Right hindlimb (tissue), 1 donor: ENCODE measurements at places on chromosomes 12 and 14.

- no peak for DNase-seq
These were observed 817.8 kb downstream of the LRFN5 start for GRCh38 chr14:42424501-42424900.

- no peak for DNase-seq
These were observed 122.5 kb upstream of the MAP1LC3B2 start for GRCh38 chr12:116436561-116437249.

- peak; percentile 48 for DNase-seq
These were observed 112.4 kb upstream of the MAX start for GRCh38 chr14:65214741-65215140.

DNA sequence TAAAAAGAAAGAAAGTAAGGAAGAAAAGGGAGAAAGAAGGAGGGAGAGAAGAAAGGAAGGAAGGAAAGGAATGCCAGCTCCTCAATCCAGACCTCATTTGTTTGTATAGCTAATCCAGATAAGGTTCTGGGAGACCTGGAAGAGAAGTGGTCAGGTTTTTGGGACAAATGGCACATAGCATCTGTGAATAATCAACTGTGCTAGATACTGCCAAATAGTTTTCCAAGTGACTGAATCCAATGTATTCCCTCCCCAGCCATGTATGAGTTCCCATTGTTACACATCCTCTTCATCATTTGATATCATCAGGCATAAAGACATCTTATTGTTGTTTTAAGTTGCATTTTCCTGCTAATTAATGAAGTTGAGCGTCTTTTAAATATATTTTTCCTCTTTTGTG is 18.6 kb upstream of the PTGR2 start:
- no peak for DNase-seq

DNA sequence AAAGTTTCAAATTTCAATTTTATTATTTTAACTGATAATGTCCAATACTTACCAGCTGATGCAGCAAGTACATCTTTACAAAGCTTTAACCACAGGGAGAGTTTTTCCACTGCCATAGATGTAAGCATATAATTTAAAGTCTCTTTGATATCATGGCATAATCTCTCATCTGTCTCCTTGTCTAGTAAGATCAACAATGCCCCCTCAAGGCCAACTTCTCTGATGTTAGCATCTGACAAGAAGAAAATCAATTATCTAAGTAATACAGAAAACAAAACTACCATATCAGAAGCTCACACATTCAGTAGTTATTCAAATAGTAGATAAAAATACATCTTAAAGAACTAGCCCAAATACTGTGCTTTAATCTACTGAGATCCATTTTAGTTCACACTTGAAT is 94.2 kb downstream of the HEATR5A start:
- no peak for DNase-seq

GRCh38 chr14:23538785-23539184 is 12.8 kb downstream of the ZFHX2 start:
- DNase-seq = peak; percentile 46

DNA sequence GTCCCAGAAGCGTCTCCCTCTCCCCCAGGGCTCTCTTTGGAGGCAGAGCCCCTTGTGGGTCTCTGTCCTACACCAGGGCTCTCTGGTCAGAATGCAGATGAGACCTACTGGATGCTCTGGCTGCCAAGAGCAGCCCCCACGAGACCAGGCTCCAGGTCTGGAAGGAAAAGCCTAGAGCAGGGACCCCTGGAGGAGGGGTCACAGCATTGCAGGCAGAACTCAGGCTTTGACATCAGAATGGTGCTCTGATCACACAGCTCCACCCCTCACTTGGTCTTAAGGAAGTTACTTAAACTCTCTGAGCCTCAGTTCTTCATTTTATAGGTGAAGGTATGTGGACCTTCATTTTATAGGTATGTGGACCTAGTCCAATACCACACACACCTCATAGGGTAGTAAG is 83.1 kb downstream of the ARL6IP4 start:
- DNase-seq = no peak

- DNase-seq = no peak
These were observed 161.6 kb upstream of the PWP1 start for GRCh38 chr12:107523775-107524535.

- DNase-seq = no peak
These were observed 164.8 kb downstream of the ATP23 start for GRCh38 chr12:58106195-58106594.

- peak; percentile 30 for DNase-seq
These were observed 908 bp upstream of the CDKL1 start for GRCh38 chr14:50397390-50398188.

- DNase-seq = no peak
These were observed 34.2 kb upstream of the LRP1-AS start for GRCh38 chr12:57181561-57182155.

- DNase-seq = peak; percentile 62
These were observed 145.3 kb upstream of the DCN start for GRCh38 chr12:91327889-91328288.

DNA sequence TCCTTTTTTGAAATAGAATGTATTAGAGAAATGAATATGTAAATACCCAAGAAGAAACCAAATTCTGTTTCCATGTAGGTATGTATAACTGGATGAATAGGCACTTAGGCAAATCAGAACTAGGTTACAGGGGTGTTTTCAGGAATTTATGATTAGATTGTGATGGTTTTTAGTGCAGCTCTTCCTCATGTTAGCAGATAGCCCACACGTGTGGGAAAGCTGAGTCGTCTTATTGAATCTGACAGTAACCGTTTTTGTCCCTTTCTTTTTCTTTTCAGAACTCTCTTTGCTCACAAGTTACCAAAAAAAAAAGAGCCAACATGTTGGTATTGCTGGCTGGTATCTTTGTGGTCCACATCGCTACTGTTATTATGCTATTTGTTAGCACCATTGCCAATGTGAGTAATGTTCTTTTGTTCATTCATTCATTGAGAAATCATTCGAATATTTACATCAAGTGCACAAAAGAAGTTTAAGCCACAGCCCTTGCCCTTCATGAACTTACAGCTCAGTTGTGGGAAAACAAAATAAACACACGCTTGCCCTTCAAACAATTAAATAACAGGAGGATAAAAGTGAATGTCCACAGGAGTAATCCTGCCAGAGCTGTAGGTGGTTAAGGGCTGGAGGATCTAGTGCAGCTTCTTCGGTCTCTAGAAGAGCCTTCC is 14.8 kb downstream of the EMP1 start:
- DNase-seq = no peak

- DNase-seq = no peak
These were observed 258.1 kb downstream of the PCNX1 start for GRCh38 chr14:71165121-71166031.

GRCh38 chr12:108642269-108642870 is 8.7 kb upstream of the SELPLG start:
- peak; percentile 81 for DNase-seq

GRCh38 chr14:85536833-85537190 is 6.9 kb downstream of the FLRT2 start:
- DNase-seq = no peak

- no peak for DNase-seq
These were observed 209.5 kb upstream of the ARHGAP5 start for GRCh38 chr14:31867570-31867969.

DNA sequence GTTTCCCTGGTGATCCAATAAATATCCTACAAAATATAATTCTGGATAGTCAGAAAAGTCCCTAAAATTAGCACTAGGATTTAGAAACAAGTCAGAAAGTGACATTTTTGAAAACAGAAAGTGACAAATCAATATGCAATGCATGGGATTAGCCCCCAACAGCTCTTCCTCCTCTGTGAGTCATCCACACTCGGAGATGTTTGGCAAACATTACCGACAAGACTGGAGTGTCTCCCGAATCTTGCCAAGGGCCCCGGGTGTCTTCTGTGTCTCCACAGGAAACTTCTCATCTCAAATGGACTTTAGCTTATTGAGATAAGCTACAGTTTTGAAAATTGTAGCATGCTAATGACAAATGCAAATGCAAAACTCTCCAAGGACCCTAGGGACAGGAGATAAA is 398.9 kb upstream of the CCDC196 start:
- DNase-seq = no peak

GRCh38 chr12:120366845-120367232 is 2.1 kb downstream of the MSI1 start:
- DNase-seq = no peak
